ENCODE measurements at places on chromosomes 6 and 20.

DNA sequence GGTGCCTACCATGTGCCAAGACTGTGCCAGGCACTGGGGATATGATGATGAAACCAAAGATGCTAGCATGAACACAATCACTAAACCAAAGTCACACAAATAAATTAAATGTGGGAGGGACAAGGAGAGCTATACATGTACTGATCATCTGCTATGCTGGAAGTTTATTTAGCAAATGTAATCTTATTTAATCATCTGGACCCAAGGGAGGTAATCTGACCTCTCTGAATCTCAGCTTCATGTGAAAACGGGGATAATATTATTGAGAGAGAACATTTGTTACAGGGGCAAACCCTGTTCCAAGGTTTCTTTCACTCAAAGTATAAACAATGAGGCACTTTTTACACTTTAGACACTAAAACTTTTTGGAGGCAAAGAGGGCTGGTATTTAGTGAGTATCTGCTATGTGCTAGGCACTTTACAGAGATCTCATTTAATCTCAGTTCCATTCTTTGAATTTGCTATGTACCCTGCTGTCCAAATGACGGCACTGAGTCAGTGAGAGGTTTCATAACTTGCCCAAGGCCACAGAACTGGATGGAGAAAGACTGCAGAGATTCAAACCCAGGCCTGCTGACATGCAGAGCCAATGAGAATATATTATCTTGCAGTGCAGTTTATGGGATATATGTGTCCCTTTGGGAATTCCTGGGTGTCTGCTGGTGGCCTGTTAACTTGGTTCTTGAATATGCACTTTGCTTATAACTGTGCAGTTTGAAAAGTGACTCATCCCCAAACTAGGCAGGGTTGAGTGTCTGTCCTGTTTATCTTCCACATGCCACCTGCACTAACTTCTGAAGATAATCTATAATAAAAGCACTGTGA is 3.3 kb upstream of the ASXL1 start:
- DNase-seq = no peak

DNA sequence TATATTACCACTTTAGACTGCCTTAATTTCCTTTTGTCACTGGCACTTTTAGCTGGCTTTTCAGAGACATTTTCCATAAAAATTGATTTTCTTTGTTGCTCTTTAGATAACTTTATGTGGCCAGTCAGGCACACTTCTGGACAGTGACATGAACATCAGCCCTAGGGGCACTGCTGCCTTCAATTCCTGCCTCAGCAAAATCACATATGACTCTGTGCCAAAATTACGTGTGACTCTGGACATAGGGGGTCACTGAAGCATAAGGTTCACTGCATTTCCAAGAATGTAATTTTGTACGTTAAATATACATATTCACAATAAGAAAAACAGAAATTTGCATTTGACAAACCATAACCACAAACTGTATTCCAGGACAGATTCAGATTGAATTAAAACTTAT is 66.5 kb downstream of the ESF1 start:
- DNase-seq = no peak

DNA sequence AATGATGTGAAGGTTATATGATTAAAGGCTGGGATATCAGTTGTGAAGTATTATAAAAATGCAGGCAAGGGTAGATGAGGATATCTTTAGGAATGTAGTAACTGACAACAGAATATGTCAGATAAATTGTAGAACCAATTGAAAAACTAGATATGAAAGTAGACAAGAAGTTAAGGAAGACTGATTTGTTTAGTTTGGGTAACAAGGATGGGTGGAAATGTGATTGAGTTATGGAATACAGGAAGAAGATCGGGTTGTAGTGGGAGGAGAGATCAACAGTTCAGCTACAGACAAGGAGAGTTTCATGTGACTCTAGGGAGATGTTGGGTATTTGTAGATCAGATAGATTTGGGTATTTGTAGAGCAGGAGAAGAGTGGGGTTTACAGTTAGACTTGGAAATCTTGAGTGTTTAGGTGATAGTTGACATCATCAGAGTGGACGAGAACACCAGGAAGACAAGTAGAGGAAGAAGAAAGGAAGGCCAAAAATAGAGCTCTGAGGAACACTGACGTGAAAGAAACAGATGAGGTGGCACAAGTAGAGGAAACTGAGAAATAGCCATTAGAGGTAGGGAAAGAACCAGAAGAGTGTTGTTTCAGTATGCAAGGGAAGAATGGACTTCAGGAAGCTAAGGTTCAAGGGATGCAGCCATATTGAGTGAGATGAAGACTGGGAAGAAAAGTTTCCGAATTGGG is 12.1 kb upstream of the TSPYL1 start:
- DNase-seq = no peak

GRCh38 chr20:19368351-19368750 is 155.9 kb downstream of the SLC24A3 start:
- DNase-seq = no peak

- DNase-seq = peak; percentile 60
Observed at GRCh38 chr6:44268095-44268628, 2.1 kb upstream of the TMEM151B start.

GRCh38 chr20:46551522-46552381 is 1.3 kb upstream of the OCSTAMP start:
- no peak for DNase-seq

GRCh38 chr6:110876806-110877564 is 2.4 kb downstream of the AMD1 start:
- no peak for DNase-seq

DNA sequence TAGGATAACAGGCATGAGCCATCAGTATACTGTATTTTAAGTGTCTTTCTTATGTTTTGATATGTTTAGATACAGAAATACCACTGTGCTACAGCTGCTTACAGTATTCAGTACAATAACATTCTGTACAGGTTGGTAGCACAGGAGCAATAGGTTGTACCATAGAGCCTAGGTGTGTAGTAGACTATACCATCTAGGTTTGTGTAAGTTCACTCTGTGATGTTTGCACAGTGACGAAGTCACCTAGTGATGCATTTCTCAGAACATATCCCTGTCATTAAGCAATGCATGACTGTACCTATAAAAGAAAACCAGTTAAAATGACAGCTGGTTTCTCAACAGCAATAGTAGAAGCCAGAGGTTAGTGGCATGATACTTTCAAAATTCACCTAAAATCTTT is 3.0 kb upstream of the ZBTB24 start:
- no peak for DNase-seq

DNA sequence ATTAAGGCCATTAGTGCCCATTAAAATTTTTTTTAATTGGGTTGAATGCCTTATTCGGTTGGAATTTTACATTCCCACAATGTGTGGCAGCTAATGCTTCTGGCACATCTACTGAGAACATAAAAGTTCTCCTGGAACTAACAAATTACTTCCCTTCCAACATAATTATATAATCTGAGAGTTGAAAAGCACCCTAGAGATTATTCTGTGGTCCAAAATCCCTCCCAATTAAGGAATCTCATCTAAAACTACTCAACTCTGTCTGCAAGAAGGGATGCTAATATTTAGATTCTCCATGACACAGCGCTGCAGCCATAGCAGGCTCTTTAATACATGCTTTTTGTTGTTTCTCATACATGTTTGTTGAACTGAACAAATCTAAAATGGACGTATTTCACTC is 4.0 kb downstream of the NUDT3 start:
- DNase-seq = no peak

DNA sequence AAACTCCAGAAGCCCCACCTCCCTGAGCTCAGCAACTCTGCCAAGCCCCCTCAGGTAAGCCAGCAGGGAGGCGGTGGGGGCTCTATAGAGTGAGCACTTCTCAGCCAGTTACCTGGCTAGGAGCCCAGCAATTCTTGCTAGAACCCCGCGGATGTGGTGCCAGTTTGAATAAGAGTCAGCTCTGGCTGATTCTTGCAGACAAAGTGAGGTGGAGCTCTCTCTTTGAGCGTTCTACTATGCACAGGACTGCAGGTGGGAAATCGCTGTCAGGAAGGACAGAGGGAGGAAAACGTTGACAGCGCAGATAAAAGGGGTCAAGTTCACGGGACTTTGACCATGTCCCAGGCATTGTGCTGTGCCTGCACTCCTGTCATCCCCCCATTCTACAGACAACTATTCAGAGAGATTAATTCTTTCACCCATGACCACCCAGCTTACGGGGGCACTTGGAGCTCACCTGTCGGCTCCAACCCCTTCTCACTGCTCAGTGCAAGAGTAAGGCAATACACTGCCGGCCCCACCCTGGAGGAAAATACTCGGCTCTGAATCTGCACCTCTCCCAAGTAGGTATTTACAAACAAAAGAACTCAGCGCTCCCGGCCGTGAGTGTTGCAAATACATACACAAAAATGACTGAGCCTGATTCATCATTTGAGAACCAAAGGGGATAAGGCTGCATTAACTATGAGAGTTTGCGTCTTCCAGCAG is 92.9 kb downstream of the ANKRD60 start:
- no peak for DNase-seq

DNA sequence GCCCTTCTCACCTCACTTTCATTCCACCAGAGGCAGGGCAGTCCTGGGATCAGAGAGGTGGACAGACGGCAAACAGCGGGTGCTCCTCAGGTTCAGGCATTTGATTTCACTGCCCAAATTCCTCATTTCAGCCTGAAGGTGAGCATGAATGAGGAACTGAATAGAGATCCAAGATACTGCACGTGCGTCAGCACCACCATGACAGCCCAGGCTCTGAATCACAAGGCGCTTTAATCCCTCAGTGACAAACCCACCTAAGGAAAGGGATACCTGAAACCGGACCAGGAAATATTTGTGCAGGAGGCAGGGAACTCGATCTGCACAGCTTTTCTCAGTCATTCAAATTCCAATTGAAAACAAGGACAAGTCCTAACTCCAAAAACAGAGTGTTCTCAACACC is 174.8 kb upstream of the HEY2 start:
- DNase-seq = no peak

DNA sequence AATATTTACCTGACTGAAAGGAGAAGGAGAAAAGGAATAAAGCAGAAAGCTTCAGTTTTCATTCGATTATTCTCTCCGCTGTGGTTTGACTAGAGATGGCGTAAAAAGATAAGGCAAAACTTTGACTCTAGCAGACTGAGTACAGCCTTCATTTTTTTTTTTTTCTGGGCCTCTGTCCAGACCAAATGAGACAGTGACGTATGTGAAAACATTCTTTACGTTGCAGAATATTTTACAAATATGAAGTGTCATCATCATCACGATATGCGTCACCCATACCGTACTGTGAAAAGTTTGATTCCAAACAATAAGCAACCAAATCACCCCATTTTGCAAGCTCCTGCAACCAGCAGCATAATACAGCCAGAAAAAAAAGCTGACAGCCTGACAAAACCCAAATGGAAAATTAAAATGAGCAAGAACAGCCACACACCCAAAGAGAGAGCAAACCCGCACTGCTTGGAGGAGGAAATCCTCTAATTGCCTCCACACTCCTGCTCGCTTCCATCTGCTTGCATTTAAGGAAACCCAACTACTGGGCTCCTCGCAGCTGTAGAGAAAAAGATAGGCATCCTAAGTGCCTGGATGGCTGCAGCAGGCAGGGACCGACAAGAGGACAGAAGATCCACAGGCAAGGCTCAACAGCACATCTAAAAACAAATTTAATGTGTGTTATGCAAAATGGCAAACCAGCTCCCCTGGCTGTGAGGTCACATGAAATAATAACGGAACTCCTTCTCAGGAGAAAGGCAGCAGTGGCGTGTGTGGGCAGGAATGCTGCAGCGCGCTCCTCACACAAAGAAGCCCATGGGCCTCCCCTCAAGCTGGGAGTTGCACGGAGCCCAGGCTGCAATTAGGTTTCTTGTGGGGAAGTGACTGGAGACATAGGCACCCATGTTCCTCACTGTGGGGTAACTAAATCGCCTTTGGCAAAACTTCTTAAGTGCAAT is 113.1 kb downstream of the FYN start:
- DNase-seq = no peak

DNA sequence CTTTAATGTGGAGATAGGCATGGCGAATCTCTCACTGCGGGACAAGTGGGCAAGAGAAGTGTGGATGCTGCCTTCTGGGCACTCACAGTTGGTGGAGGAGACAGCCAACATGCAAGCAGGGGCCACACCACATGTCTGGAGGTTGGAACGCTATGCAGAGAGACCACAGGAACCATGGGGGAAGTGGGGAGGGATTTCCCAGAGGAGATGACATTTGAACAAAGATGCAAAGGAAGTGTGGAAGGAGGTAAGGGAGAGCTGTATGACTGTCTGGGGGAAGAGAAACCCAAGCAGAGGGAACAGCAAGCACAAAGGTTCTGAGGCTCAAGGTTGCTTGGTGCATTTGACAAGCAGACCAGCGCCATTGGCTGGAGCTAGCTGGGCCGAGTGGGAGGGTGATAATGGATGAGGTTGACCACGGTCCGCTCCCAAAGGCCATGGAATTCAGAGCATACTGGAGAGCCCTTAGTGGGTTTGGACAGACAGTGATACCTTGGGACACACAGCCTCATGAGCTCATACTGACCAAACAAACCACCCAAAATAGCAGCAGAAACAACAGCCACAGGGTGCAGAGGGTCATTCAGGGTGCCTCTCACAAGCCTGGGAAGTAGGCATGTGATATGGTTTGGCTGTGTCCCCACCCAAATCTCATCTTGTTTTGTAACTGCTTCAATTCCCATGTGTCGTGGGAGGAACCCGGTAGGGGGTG is 7.6 kb upstream of the FAM110A start:
- DNase-seq = no peak

GRCh38 chr6:152685819-152686218 is 11.9 kb upstream of the MYCT1 start:
- no peak for DNase-seq

- DNase-seq = peak; percentile 64
Observed at GRCh38 chr6:156396068-156396771, 381.0 kb upstream of the ARID1B start.

- no peak for DNase-seq
Observed at GRCh38 chr6:112752305-112752704, 405.2 kb downstream of the RFPL4B start.

DNA sequence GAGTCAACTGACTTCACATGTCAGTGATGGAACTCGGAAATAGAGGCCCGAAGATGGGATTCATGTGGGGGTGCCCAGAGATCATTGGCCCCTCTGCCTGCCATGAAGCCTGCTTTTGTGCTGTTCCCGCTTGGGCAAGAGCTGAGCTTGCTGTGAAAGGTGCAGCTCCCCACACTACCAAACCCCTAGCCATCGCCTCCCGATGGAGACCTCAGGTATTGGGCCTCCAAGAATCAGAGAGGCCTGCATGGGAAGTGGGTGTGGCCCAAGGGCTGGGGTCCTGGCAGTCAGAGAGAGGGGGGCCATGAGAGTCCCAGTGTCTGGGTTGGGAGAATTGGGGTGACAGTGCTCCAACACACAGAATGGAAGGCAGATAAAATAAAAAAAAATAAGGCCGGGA is 160.9 kb downstream of the SOD2 start:
- no peak for DNase-seq

- DNase-seq = no peak
Observed at GRCh38 chr6:25277386-25277785, 1.8 kb upstream of the CARMIL1 start.

GRCh38 chr6:157481865-157482249 is 100.9 kb downstream of the ZDHHC14 start:
- no peak for DNase-seq

GRCh38 chr20:17626217-17627007 is 55.6 kb downstream of the RRBP1 start:
- DNase-seq = no peak

- no peak for DNase-seq
Observed at GRCh38 chr6:141682391-141682790, 450.3 kb upstream of the GJE1 start.

GRCh38 chr6:104784884-104785283 is 74.8 kb downstream of the HACE1 start:
- no peak for DNase-seq

GRCh38 chr20:63572788-63573646 is 1.0 kb downstream of the HELZ2 start:
- DNase-seq = no peak

All from naive B cell (primary cell).